Progenitor cell of endocrine pancreas (in vitro differentiated cells): ENCODE measurements at places on chromosomes 7 and 10.

DNA sequence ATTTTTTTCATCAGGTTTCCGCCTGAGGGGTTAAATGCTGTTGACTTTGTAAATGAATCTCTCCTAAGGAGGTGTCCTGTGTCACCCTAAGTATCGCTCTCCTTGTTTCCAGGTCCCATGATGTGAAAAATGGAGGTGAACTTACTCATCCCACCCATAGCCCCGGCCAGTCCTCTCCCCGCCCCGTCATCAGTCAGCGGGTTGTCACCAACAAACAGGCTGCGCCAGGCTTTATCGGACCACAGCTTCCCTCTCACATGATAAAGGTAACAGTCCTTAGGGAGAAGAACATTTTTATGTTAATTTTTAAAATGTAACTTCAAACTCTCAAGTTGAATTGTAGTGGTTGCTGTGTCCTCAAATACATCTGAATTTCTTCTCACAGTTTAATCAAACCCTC is 116.5 kb downstream of the ANKRD61 start:
- DNase-seq, result no peak

GRCh38 chr7:100107125-100107737 is 5.8 kb downstream of the AP4M1 start:
- no peak for DNase-seq

DNA sequence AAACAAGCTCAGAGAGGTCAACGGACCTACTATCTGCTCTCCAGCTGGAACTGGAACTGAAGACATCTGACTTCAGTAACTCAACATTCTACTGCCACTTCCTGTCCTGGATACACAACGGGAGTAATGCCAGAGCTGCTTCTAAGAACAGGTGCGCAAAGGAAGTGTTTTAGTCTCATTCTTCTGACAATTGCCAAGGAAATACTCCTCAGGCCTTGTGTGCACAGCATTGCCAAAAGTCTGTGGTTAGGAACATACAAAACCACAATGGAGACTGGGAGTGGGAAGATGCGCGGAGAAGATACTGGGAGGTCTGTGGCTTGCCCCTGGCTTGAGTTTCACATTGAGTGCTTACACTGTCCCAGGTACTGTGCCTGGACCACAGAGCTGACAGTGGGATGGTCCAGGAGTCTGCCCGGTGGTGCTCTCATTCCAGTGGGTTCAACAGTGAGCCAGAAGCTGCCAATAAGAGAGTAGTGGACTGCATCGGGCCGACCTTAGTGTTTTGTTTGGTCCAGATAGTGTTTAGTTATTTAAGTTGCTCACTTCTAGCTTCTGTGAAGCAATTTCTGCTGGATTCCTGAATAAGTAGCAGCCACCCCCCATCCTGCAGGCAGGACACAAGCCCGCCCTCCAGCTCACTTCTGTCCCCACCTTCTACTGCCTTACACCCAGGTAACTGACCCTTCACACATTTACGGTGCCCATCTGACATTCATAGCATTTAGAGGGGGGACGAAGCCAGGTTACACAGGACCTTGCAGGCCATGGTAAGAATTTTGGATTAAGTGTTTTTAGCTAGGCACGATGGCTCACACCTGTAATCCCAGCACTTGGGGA is 10.3 kb downstream of the TBL2 start:
- DNase-seq, result no peak

DNA sequence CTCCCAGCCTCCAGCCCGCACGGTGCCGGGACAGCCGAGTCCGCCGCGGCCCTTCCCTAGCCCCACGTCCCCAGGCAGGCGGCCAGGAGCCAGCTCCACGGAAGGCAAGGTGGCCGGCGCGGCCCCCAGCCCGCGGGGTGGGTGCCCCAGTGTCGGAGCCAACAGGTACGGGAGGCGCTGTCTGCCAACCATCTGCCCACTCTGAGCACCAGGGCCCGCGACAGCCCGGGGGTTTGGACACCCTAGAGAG is 75.8 kb downstream of the CALN1 start:
- no peak for DNase-seq

- DNase-seq, result no peak
Observed at GRCh38 chr10:3867454-3868270, 82.7 kb upstream of the KLF6 start.

- DNase-seq, result no peak
Observed at GRCh38 chr10:64732372-64732957, 1211.3 kb downstream of the REEP3 start.

- no peak for DNase-seq
Observed at GRCh38 chr7:139703487-139704307, 74.1 kb downstream of the HIPK2 start.

GRCh38 chr7:106424476-106425016 is 139.8 kb upstream of the NAMPT start:
- no peak for DNase-seq

GRCh38 chr7:107387128-107387527 is 82.7 kb upstream of the GPR22 start:
- no peak for DNase-seq

DNA sequence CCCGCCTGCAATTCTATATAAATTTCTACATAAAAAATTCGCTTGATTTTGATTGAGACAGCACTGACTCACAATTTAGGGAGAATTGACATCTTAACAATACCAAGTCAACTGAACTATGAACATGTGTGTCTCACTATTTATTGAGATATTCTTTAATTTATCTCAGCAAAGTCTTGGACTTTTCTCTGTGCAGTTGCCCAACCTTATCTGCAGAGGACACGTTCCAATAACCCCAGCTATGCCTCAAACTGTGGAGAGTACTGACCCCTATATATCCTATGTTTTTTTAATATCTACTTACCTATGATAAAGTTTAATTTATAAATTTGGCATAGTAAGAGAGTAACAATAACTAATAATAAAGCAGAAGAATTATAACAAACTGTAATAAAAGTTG is 69.4 kb upstream of the PIP4K2A start:
- DNase-seq, result no peak

GRCh38 chr7:85471740-85472139 is 284.9 kb upstream of the SEMA3D start:
- no peak for DNase-seq

DNA sequence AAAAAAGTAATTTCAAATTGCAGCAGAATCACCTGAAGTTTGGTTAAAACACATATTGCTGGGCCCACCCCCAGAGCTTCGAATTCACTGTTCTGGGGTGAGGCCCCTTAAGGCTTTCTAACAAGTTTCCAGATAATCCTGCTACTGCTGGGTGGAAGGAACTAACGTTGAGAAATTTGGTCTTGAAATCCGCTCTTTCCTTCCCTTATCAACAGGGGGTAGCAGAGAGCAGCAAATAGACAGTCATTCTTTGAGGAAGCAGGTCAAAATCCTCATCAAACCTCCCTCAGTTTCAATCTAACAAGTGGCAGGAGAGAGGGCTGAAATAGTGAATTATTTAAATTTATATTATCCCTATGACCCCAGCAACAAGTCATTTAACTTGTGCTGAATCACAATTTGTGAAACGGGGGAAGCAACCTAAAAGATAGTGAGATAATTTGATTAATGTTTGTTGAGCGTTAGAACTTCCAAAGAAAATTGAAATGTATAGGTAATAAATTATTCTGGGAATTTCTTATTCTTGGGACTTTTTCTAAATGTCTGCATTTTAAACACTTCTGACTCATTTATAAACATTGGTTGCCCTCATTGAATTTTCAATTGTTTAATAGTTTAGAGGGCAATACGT is 21.7 kb upstream of the MALSU1 start:
- peak; percentile 15 for DNase-seq

- no peak for DNase-seq
Observed at GRCh38 chr10:70584909-70585544, 17.5 kb downstream of the PRF1 start.

- no peak for DNase-seq
Observed at GRCh38 chr7:132964876-132965275, 117.0 kb downstream of the CHCHD3 start.

DNA sequence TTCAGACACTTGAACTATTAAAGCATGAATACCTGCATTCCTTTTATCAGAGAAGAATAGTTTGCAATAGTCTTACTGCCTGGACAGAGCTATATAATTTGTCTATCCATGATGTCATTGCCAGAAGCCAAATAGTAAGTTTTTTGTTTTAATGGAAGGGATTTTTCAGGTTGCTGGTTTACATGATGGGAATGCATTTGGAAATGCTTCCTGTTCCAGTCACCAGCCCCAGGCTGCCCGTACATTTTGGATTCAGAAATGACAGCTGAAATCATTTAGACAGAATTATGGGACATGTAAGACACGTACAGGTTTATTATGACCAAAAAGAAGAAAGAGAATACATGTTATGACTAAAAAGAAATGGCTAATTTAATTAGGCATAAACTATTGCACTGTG is 293.1 kb downstream of the CDK14 start:
- DNase-seq, result no peak

DNA sequence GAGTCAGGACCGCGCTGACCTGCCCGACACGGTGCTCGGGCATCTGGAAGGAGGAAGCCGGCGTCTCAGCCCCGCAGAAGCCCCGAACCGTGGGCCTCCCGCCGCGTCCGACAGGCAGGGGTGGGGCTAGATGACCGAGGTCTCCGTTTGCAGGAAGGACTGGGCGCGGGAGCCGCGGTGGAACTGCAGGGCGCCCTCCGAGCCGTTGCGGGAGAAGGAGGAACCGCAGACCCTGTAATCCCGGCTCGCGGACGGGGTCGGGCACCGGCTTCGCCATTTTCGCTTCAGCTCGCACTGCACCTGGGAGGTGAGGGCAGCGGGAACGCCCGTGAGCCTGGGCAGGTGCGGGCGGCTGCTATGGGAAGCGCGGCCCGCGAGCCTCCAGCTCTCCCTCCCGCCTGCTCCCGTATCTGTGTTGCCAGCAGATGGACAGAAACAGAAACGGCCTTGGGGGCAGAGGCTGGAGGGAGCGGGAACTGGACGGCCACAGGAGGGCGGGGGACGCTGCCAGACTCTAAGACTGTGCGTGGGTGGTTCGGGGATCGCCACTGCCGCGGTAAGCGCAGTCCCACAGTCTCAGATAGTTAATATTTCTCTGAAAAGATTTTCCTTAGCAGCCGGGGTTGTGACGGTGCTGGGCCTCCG is 114.1 kb downstream of the VIPR2 start:
- peak; percentile 65 for DNase-seq

- DNase-seq, result no peak
Observed at GRCh38 chr7:2114052-2114451, 118.7 kb downstream of the MAD1L1 start.

DNA sequence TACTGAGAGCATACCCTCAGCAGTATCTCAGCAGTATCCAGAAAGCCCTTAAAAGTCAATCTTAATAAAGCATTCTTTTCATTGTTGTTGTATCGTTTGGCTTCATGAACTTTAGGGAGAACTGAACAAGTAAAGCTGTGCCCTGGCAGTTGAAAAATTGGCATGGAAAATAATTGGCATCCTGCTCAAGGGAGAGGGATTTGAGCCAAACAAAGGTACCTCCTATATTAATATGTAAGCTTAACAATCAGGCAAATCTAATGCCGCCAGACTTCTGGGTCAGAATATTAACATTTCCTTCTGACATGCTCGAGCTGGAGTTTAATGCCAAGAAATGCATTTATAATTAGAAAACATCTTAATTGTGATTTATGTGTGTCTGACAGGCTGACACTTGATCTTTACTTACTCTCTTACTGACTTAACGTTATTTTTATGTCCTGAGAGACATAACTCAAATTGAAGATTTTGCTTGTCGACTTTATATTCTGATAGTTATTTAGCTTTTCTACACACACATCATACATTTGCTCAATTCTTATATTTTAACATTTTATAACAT is 42.1 kb upstream of the PCDH15 start:
- DNase-seq, result no peak

GRCh38 chr7:117445206-117445605 is 17.9 kb upstream of the ASZ1 start:
- no peak for DNase-seq

- no peak for DNase-seq
Observed at GRCh38 chr10:4127518-4128315, 342.7 kb upstream of the KLF6 start.
